ENCODE measurements at places on chromosomes 6 and 20.

DNA sequence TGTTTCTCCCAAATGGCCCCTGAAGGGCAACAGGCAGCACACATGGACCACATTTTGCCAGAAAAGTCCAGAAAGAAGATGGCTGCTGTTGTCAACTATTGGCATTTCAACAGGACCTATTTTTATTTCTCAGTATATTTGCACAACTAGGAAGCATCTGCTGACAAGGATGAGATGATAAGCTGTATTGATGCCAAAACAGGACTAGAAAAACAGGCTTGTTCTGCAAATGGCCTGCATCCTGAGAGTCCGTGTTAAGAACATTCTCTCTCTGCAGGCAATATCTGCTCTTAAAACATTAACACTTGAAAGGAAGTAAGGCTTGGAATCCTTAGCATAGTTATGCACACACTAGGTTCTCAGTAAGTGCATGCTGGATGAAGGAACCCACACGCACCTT, 283.7 kb downstream of the ESR1 start:
- H3K27me3 ChIP-seq: peaks cover 6% of the 10 kb centered on the region
- no peak overlapping the region for H3K27ac ChIP-seq
- peaks cover 7% of the 10 kb centered on the region for H3K4me1 ChIP-seq
- H3K36me3 ChIP-seq: no peaks in the 10 kb centered on the region
- DNase-seq: no peak
- H3K4me3 ChIP-seq: no peak overlapping the region

GRCh38 chr20:31587545-31588389, 17.3 kb upstream of the ID1 start:
- peak overlapping the region; percentile 70 for H3K4me3 ChIP-seq
- no peaks in the 10 kb centered on the region for H3K36me3 ChIP-seq
- H3K4me1 ChIP-seq: peaks cover 22% of the 10 kb centered on the region

GRCh38 chr6:91149246-91149955, 562.5 kb upstream of the MAP3K7 start:
- no peak overlapping the region for H3K27ac ChIP-seq
- no peak for DNase-seq
- no peak overlapping the region for H3K4me3 ChIP-seq
- H3K4me1 ChIP-seq: peaks cover 9% of the 10 kb centered on the region

DNA sequence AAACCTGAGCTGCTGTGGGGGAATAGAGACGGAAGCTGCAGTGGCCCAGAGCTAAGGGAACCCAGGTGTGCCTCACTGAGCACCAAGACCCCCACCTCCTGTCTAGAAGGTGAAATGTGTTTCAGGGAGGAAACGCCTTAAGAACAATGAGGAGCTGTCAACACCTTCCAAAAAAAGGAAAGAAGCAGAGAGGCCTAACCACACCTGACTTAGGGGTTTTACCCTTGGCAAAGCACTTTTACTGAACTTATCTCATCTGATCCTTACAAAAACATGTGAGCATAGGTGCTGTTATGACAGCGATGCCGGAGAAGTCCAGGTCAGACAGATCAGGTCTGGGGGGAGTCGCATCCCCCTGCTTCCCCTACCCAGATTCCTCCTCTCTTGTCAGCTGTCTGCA, 16.1 kb upstream of the CDKN1A start:
- H3K27ac ChIP-seq: no peak overlapping the region
- peaks cover 5% of the 10 kb centered on the region for H3K4me1 ChIP-seq
- H3K4me3 ChIP-seq: no peak overlapping the region
- no peak for DNase-seq
- H3K36me3 ChIP-seq: no peaks in the 10 kb centered on the region

DNA sequence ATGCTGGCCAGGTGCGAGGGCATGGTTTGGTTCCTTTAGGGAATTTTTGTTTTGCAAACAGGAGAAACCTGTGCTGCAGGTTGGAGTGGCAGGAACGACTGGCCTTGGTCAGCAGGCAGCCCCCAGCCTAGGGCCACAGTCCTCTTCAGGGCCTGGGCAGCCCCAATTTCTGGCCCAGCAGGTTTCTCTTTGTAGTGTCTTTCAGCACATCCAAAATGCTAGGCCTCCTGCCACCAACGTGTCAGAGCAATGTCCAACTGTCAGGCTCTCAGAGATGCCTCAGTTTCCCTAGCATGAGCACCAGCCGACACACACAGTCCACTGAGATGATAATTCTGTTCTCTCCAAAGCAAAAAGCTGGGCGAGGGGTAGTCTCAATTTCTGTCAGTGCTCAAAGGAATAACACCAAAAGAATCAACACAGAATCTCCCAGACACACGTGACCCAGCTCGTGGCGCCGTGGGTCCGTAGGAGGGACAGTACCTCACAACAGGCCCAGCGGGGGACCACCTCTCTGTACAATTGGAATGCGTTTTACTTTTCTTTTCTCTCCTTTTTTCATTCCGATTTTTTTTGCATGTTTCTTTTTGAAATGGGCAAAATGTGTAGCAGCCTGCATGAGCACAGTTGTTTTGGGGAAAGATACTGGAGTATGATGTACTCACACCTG, 125.9 kb downstream of the TAF4 start:
- H3K27ac ChIP-seq: no peak overlapping the region
- no peaks in the 10 kb centered on the region for H3K36me3 ChIP-seq
- no peak for DNase-seq
- H3K27me3 ChIP-seq: peaks cover 3% of the 10 kb centered on the region
- H3K4me1 ChIP-seq: no peaks in the 10 kb centered on the region

DNA sequence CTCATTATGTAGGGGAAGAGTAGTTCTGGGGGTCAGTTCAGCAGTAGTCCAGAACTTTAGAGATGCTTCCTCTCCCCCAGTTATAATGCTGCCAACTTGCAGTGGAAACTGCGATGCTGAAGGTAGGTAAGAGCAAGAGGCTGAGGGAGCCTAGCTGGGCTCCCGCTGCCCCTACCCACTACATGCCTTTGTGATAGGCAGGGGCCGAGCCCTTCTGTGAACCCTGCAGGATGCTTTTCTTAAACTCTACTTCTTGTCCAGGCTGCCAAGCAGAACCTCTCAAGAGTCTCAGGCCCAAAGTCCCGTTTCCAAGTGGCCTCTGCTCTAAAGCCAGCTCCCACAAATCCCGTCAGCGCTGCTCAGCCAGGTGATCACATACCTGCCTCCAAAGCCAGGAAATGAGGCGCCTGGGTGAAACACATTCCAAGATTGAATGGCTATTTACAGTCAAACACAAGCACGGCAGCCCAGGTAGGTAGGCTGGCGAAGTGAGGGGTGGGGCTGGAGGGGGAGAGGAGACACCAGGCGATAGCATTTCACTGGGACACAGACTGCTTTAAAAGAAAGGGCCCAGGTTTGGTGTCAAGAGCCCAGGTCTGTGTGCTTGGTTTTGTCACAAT, 150.7 kb downstream of the CD24 start:
- H3K27ac ChIP-seq: peak overlapping the region; percentile 97
- H3K36me3 ChIP-seq: no peaks in the 10 kb centered on the region
- H3K27me3 ChIP-seq: no peaks in the 10 kb centered on the region
- peaks cover 23% of the 10 kb centered on the region for H3K4me1 ChIP-seq
- H3K4me3 ChIP-seq: no peak overlapping the region
- DNase-seq: peak; percentile 32

- H3K4me1 ChIP-seq: peaks cover 2% of the 10 kb centered on the region
- DNase-seq: no peak
Measured at GRCh38 chr6:34529665-34530327, 26.3 kb downstream of the SPDEF start.

- no peak overlapping the region for H3K4me3 ChIP-seq
- no peak for DNase-seq
- no peak overlapping the region for H3K27ac ChIP-seq
- H3K4me1 ChIP-seq: peaks cover 5% of the 10 kb centered on the region
- H3K36me3 ChIP-seq: no peaks in the 10 kb centered on the region
- H3K27me3 ChIP-seq: peaks cover 21% of the 10 kb centered on the region
Measured at GRCh38 chr6:162899148-162899547, 171.4 kb downstream of the PACRG start.

GRCh38 chr6:10170816-10171215, 244.1 kb downstream of the TFAP2A start:
- H3K27ac ChIP-seq: peak overlapping the region; percentile 14
- no peaks in the 10 kb centered on the region for H3K4me1 ChIP-seq
- H3K4me3 ChIP-seq: no peak overlapping the region
- DNase-seq: no peak

DNA sequence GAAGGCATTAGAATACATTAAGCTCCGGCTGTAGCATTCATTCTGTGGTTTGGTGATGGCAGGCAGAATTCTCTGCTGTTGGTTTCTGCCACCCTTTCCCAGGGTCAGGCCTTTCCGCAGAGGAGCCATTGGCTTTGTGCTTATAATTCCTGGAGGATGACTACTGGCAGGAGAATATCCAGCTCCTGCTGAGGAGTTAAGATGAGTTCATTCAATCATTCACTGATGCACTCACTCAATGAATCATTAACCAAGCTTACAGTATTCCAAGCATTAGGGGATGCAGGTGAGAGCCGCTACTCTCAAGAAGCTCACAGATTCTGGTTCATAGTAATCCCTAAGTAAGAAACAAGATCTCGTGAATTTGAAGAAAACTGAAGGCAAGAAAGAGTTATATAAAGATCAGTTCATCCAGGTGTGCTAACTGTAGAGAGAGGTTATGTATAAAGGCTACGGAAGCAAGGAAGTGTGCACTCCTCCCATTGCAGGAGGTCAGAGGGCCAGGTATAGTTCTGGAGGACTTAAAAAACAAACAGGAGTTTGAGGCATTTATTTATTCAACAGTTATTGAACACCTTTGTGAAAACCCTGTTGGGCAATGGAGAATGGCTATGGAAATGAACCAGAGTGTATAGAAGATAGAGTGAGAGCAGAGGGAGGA, 75.5 kb downstream of the HMGN3 start:
- peak overlapping the region; percentile 39 for H3K27ac ChIP-seq
- no peak for DNase-seq
- H3K4me1 ChIP-seq: peaks cover 22% of the 10 kb centered on the region
- no peaks in the 10 kb centered on the region for H3K36me3 ChIP-seq
- no peaks in the 10 kb centered on the region for H3K27me3 ChIP-seq
- no peak overlapping the region for H3K4me3 ChIP-seq

- no peaks in the 10 kb centered on the region for H3K27me3 ChIP-seq
- DNase-seq: no peak
- peaks cover 28% of the 10 kb centered on the region for H3K36me3 ChIP-seq
- peaks cover 3% of the 10 kb centered on the region for H3K4me1 ChIP-seq
- no peak overlapping the region for H3K27ac ChIP-seq
Measured at GRCh38 chr20:20608641-20609040, 103.8 kb downstream of the RALGAPA2 start.

GRCh38 chr20:51004305-51004727, 18.6 kb downstream of the KCNG1 start:
- no peaks in the 10 kb centered on the region for H3K4me1 ChIP-seq
- peaks cover 5% of the 10 kb centered on the region for H3K36me3 ChIP-seq
- no peak overlapping the region for H3K27ac ChIP-seq

- no peaks in the 10 kb centered on the region for H3K27me3 ChIP-seq
- no peak for DNase-seq
- H3K27ac ChIP-seq: peak overlapping the region; percentile 88
- H3K36me3 ChIP-seq: peaks cover 5% of the 10 kb centered on the region
Measured at GRCh38 chr6:35024551-35025054, 116.5 kb downstream of the TCP11 start.

GRCh38 chr6:134230940-134231339, 87.0 kb downstream of the SGK1 start:
- DNase-seq: no peak
- H3K27me3 ChIP-seq: no peaks in the 10 kb centered on the region
- no peaks in the 10 kb centered on the region for H3K4me1 ChIP-seq

GRCh38 chr6:32163559-32164258, 686 bp upstream of the EGFL8 start:
- H3K27me3 ChIP-seq: no peaks in the 10 kb centered on the region
- DNase-seq: no peak
- H3K36me3 ChIP-seq: peaks cover 25% of the 10 kb centered on the region
- peaks cover 24% of the 10 kb centered on the region for H3K4me1 ChIP-seq

GRCh38 chr6:160386869-160387530, 38.8 kb downstream of the SLC22A3 start:
- no peaks in the 10 kb centered on the region for H3K4me1 ChIP-seq
- no peak overlapping the region for H3K27ac ChIP-seq
- peaks cover 10% of the 10 kb centered on the region for H3K27me3 ChIP-seq
- H3K4me3 ChIP-seq: no peak overlapping the region
- no peaks in the 10 kb centered on the region for H3K36me3 ChIP-seq

DNA sequence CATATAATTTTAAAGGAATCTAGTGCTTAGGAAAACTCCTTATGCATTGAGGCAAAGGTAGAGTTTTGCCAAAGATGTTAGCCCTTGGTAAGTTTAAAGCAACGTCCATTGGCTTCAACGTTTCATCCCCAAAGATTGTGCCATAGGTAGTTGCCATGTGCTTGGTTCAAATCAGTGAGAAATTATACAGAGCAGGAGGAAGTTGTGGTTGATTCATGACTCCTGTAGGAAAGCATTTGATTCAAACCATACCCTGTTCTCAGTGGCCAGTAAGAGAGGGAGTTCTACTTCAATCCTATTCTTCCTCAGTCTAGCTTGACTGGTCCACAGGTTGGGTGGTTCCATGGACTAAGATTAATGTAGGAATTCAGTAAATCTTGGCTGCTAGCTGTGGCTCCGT, 535.6 kb downstream of the QKI start:
- peaks cover 8% of the 10 kb centered on the region for H3K4me1 ChIP-seq
- no peak overlapping the region for H3K27ac ChIP-seq
- no peaks in the 10 kb centered on the region for H3K36me3 ChIP-seq
- peaks cover 19% of the 10 kb centered on the region for H3K27me3 ChIP-seq
- no peak overlapping the region for H3K4me3 ChIP-seq

DNA sequence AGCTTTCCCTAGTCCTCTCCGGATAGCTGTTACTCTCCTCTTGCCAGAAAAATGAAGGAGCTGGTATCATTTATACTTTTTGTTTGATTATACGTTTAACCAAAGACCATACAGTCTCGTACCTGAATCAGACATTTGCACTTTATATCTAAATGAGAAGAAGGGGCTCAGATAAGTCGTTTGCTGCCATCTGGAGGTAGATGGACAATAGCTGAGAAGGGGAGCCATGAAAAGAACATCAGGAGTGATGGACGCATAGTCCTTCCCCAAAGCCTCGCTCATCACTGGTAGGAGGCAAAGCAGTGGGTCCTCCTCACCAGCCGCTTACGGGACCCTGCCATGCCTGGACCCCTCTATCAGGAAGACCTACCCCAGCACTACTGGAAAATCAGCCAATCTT, 45.4 kb downstream of the RPF2 start:
- H3K27me3 ChIP-seq: no peaks in the 10 kb centered on the region
- peaks cover 11% of the 10 kb centered on the region for H3K4me1 ChIP-seq
- H3K4me3 ChIP-seq: no peak overlapping the region
- H3K36me3 ChIP-seq: peaks cover 27% of the 10 kb centered on the region
- no peak overlapping the region for H3K27ac ChIP-seq
- no peak for DNase-seq

DNA sequence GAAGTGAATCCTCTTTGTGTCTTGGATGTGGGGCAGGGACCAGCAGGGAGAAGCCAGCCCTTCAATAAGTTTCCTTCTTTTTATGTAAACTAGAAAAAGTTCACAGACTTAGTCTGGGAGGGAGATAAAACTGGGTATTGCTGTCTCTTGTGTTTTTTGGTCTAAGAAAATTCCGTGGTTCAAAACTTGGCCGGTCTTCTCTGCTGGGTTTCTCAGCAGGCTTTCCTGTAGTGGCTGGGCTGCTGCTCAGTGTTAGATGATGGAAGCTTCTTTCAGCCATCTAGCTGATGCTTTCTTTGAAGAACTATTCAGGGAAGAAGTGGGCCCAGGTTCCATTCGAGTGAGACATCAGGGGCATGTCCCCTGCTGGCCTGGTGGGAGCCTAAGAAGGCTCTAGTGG, 70.7 kb upstream of the SCP2D1 start:
- H3K4me1 ChIP-seq: no peaks in the 10 kb centered on the region
- DNase-seq: no peak
- H3K27me3 ChIP-seq: no peaks in the 10 kb centered on the region
- no peak overlapping the region for H3K4me3 ChIP-seq
